A549 treated with dexamethasone at 1 μM for 4 hours (cell line): ENCODE measurements at places on chromosomes 4 and X. TPM values are rescaled to one million over a fixed set of nuclear protein-coding genes. Genes with fewer than 3 reads are reported as not detected.

Gene NBDY
- total RNA-seq, result 50.6 to 66.7 TPM (median 51.5 TPM) in 5 replicates

Gene SLC4A4
- total RNA-seq, result 0.97 to 1.7 TPM (median 1.3 TPM) in 5 replicates

Gene CYTL1
- total RNA-seq, result not detected in 5 replicates

Gene ASMT
- 0.15 to 0.48 TPM (median 0.19 TPM) in 5 replicates for total RNA-seq

Gene COQ2
- total RNA-seq, result 18.5 to 22.6 TPM (median 21.7 TPM) in 5 replicates

Gene BST1
- total RNA-seq, result 14.6 to 22.0 TPM (median 15.8 TPM) in 5 replicates

Gene SMARCAD1
- 10.3 to 14.6 TPM (median 13.4 TPM) in 5 replicates for total RNA-seq

Gene TLR6
- 1.5 to 2.6 TPM (median 2.3 TPM) in 5 replicates for total RNA-seq

Gene ZNF157
- total RNA-seq, result 0.05 TPM in 2 of 5 replicates, not detected in the others

Gene NRK
- total RNA-seq, result not detected in 5 replicates

Gene CTAG1B
- total RNA-seq, result not detected in 5 replicates

Gene MAGEC1
- total RNA-seq, result 0.03 to 0.05 TPM (median 0.04 TPM) in 4 of 5 replicates, not detected in the other

Gene WDR45
- total RNA-seq, result 44.5 to 56.6 TPM (median 48.9 TPM) in 5 replicates

Gene HTT
- 10.1 to 16.2 TPM (median 15.2 TPM) in 5 replicates for total RNA-seq

Gene SLC25A43
- total RNA-seq, result 24.1 to 33.9 TPM (median 31.8 TPM) in 5 replicates

Gene SPANXA2
- 0.14 to 0.25 TPM (median 0.17 TPM) in 3 of 5 replicates, not detected in the others for total RNA-seq

Gene MSX1
- total RNA-seq, result 4.6 to 9.2 TPM (median 7.8 TPM) in 5 replicates

Gene SRPX2
- 1.8 to 3.4 TPM (median 2.7 TPM) in 5 replicates for total RNA-seq

Gene TMEM156
- total RNA-seq, result 18.0 to 22.9 TPM (median 21.3 TPM) in 5 replicates

Gene SPANXN3
- total RNA-seq, result not detected in 5 replicates

Gene EXOC1L
- total RNA-seq, result not detected in 5 replicates

Gene FAM13A
- total RNA-seq, result 4.8 to 7.5 TPM (median 5.9 TPM) in 5 replicates

Gene ARAP2
- 0.27 to 1.0 TPM (median 0.38 TPM) in 5 replicates for total RNA-seq

Gene SORBS2
- total RNA-seq, result 0.43 to 1.2 TPM (median 0.89 TPM) in 5 replicates

Gene CXCL1
- total RNA-seq, result 3.8 to 6.0 TPM (median 4.3 TPM) in 5 replicates

Gene KIAA0232
- total RNA-seq, result 16.1 to 24.8 TPM (median 21.9 TPM) in 5 replicates

Gene KLB
- total RNA-seq, result 0.06 to 0.27 TPM (median 0.16 TPM) in 5 replicates

Gene RS1
- not detected in 5 replicates for total RNA-seq
